ENCODE measurements at places on chromosomes 7 and 10.
A peak's percentile ranks its signal among the peaks of the same experiment; 100 is the strongest.

DNA sequence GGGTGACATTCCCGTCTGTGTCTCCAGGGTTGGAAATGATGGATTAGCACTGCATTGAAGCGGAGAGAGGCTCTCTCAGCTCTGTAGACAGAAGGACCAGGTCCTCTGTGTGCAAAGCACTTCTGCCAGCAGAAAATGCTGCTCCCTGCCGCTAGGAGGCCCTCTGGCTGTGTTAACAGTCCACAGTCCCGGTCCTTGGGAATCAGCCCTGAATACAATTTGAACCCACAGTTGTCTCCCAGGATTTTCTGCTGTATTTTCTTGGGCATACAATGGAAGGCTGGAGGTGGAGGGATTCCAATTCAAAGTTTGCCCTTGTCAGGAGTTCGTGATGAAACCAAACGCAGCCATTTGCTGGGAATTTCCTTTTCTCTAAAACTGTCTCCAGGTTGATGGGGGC, 205.2 kb downstream of the GLRX3 start:
- DNase-seq: no peak

DNA sequence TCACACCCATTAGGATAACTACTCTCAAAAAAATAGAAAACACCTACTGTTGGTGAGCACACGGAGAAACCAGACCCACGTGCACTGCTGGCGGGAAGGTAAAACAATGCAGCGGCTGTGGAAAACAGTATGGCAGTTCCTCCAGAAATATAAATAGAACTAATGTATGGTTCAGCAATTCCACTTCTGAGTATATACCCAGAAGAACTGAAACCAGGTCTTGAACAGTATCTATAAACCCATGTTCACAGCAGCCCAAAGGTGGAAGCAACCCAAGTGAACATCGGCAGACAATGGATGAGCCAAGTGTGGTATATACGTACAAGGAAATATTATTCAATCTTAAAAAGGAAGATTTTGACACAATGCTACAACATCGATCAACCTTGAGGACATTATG, 164.7 kb downstream of the ZMYND11 start:
- DNase-seq: no peak

DNA sequence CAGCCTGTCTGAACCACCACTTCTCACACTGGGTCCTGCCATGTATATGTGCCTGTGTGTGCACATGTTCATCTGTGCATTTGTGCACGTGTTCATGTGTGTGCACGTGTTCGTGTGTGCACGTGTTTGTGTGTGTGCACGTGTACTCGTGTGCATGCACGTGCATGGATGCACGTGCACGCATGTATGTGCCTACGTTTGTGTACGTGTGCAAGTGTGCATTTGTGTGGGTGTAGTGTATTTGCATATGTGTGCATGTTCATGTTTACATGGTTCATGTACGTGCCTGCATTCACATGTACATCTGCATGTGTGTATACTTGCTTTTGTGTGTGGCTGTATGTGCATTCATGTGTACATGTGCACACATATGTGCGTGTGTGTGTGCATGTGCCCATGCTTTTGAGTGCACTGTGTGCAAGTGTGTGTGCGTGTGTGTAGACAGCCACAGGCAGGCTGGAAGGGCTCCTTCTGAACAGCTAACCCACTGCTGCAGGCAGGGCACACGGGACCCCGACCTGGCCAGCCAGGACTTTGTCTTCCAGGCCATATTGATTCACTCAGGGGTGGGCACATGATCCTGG, 28.2 kb downstream of the SLC29A4 start:
- no peak for DNase-seq

- DNase-seq: no peak
These were observed 222.2 kb downstream of the KCNMA1 start for GRCh38 chr10:77415313-77415960.

DNA sequence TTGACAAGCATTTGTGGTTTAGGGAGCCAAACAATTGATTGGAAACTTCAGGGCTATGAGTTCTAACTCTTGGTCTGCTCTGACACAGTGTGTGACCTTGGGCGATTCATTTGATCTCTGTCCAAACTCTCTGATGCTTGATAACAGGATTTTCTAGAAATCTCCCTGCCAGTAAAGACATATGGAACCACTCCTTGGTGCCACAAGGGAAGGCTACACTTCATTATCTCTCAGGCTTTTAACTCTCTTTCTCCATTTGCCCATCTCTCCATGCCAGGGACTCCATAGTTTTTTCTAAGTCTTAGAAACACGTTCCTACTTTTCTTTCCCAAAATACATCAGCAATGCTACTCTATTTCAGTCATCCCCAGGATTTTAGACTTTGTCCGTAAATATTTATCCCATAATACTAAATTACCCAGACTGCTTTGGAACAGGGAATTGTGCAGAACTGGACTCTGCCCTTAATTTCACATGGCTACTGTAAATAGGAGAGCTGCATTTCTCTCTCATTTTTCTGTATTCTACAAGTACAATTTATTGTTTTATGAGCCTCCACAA, 488.2 kb downstream of the SUGCT start:
- DNase-seq: no peak

- DNase-seq: no peak
These were observed 103.2 kb upstream of the GPR141 start for GRCh38 chr7:37580376-37580775.

DNA sequence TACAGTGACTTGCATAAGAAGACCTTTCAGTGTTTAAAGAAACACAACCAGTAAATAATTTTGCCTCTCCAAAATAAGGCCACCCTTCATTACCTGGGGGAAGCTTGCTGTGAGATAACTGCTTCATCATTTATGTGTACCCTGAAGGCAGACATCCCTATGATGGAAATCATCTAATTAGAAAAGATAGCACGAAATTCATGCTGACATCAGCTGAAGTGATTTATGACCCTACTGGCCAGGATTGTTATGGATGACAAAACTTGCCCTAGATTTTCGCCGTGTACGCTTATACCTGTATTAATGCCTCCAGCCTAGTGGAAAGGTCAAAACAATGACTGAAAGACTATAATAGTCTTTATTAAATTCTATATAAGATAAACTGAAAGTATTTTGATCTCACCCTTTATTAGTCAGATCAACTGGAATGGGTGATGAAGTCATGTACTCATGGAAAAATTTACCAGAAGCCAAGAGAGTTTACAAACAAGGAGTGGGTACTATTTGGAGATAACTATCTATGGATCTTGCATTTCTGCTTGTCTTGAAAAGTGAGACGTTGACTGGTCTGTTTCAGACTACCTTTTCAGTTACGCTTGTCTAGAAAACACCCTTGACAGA, 114.2 kb downstream of the PPP1R3A start:
- no peak for DNase-seq

GRCh38 chr7:80225361-80225760, 90.7 kb downstream of the GNAI1 start:
- no peak for DNase-seq

DNA sequence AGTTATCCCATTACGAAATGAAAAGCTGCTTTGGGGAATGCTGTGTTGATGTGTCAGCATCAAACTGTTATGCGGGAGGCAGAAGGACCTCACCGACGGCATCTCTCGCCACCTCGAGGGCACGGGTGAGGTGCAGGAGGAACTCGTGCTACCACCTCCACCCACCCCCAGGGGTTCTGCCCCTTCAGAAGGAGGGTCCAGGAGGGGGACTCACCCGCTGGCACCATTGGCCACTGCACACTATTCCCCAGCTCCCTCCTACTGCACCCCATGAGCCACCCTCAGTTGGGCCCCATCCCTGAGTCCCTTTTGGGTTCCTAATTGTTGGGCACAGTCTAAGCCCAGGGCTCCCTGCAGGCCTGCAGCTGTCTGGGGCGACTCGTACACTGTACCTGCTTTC, 236.6 kb downstream of the PTPRN2 start:
- peak; percentile 59 for DNase-seq

DNA sequence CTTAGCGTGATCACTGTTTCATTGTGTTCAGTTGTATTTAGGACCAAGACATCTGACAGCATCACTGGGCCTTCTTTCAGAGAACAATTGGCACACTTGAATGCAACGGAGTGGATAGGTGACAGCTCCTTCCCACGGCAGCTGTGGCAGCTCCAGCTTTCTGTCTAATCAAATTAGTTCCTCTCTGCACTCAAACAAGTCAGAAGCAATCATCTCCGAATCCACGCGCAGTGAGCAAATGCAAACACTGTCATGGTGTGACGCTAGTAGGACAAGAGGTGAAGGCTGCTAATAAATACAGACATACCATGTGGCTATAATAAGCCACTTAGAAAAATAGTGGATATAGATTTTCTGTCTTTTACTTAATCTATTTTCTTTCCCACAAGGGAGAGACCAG, 542.4 kb downstream of the ACTR3B start:
- no peak for DNase-seq

- no peak for DNase-seq
These were observed 68.9 kb upstream of the AQP1 start for GRCh38 chr7:30842542-30843451.
